ENCODE measurements at places on chromosomes 13 and 19.

DNA sequence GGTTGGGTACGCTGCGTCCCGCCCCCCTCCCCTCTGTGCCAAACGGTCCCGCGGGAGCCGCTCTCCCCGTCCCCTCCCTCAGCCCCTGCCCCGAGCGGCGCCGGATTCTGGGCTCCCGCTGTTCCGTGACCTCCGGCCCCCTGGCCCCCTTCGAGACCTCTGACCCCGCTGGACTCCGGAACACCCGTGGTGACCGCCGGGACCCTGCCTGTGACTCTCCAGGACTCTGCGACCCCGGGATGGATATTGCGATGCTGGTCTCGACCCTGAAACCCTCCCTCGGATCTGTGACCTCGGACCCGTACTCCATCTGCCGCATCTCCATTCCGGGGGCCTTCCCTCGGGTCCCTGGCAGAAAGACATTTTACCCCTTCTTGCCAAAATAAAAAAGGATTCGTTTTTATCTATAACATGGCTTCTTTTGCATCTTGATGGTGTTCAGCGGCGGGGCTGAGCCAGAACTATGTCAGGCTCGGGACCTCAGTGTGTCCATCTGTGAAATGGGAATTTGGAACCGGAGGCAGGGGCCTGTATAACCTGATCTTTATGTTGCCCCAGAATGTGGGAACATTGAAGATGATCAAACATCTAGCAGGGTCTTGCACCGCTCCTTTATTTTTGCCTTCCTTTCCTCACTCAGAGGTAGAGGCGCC, 654 bp upstream of the MEGF8 start:
- DNase-seq: no peak

DNA sequence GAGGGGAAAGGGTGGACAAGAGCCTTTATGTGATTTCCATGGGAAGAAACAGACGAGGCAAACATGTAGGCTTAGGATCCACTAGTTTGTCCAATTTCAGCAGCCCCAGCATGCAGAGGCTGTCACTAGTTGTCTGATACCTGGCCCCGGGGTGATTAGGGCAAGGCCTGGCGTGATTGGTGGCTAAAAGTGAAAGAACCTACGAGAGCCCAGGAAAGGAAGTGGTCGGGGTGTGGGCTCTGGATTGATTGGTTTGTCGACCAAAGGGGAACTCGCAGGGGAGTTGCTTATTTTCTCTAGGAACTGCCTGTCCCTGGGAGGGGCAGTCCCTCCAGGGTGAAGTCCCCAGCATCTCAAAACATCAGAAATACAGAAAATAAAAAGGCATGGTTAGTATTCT, 64.2 kb upstream of the UQCRFS1 start:
- peak; percentile 43 for DNase-seq

DNA sequence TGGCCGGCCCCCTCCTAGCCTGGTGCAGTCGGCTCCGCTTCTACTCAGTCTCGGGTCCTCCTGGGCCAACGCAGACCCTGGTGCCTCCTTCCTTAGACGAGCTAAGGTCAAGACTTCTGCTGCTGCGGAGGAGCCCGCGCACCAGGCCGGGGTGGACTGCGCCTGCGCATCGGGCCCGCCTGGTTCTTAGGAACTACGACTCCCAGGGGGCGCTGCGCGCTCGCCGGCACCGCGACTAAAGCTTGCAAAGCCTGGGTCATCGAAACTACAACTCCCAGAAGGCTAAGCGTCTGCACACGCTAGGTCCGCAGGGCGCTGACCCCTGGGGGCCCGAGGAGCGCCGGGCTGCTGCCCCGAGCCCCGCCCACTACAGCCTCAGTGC, at the start of gene ZNF835:
ZNF835 (minus strand) TSS at position 145 of the 382 bp plus-strand sequence. CDS start 6,559 bp downstream, outside the sequence.
- peak; percentile 85 for DNase-seq

- DNase-seq: no peak
Observed at GRCh38 chr19:49946415-49946814, 14.6 kb downstream of the SIGLEC11 start.

GRCh38 chr19:3094601-3095440, 659 bp downstream of the GNA11 start:
- DNase-seq: peak; percentile 47

DNA sequence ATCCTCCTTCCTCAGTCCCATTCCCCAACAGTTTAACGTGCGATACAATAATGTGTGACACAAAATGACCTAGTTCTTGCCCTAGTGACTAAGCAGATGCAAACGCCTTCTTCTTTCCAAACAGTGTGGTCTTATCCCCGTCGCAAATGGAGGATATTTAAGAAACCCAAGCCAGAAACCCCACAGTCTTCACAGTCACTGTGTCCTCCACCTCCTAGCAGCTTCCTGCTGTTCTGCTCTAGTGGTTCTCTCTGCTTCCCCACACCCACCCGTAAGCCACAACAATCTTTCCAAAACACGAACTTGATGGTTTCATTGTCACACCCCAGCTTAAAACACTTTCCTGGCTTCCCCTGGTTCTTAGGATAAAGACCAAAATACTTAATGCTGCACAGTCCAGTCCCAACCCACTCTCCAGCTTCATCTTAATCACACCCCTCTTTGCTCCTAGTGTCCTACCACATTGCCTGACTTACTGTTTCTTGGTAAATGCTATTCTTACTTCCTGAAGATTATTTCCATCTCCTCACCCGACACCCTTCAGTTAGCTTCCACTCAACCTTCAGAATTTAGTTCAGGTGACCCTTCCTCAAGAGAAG, 32.3 kb downstream of the ITM2B start:
- peak; percentile 16 for DNase-seq

DNA sequence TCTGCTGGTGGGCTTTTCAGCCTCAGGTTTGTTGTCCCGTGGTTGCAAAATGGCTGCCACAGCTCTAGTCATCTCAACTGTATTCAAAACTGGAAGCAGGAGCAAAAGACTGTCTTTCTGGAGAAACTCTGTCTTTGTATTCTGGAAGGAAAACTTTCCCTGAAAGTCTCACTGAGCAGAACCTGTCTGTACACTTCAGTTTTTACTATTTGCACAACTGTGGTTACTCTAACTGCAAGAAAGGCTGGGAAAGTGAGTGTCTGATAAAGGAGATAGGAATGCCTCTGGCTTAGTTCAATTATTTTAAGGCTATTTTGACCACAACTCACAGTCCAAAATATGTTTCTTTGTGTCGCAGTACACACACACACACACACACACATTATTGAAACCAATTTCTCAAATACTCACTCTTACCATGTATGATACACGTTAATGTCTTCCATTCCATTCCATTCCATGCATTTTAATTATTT, 49.7 kb upstream of the EHD2 start:
- no peak for DNase-seq

DNA sequence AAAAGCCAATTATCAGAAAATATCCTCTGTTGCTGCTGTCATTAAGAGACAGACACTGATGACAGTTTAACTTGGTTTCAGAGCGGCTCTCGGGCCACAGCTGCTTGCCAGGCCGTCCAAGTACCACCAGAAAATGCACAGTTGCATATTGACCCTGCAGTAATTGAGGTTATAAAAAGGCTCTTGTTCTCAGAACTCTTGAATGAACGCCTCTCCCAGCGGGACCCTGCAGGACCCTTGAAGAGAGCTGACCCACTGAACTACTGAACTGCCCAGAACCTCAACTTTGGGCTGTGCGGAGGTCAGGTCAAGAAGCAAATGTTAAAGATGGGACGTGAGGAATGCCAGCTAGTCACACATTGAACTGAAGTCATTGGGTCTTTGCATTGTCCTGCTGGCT, 1559.0 kb upstream of the SLC10A2 start:
- DNase-seq: no peak

GRCh38 chr13:95642028-95642621, 2.4 kb downstream of the DZIP1 start:
- DNase-seq: no peak

- DNase-seq: no peak
Observed at GRCh38 chr13:52447815-52448552, 2.5 kb downstream of the VPS36 start.

GRCh38 chr13:111911754-111912452, 155.0 kb upstream of the SOX1 start:
- no peak for DNase-seq

GRCh38 chr19:13350072-13350471, 156.2 kb downstream of the CACNA1A start:
- no peak for DNase-seq

DNA sequence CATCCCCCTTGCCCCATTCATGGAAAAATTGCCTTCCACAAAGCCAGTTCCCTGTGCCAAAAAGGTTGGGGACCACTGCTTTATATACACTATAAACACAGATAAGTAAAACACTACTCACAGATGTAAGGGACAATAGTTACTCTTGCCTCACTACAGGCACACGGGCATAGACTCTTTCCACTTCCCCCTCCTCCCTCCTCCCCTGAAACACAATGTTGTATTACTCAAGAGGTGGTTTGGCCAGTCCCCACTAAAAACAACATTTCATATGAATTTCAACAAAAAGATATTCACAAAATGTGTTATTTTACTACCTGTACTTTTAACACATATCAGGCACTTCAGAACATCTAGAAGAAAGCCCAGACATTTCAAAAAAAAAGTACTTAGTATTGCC, 45.1 kb downstream of the EPSTI1 start:
- DNase-seq: no peak

DNA sequence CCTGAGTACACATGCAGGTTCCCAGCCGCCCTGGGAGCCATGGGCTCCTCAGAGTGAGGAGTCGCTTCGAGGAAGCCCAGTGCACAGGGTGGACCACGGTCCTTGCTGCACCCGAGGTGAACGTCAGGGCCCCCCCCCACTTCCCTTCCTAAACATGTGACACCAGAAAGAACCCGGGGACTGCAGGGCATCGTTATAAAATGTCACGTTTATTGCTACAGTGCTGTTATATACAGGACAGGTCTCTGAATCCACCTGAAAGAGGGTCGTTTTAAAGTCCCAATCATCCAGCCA, 3.8 kb upstream of the UQCR11 start:
- DNase-seq: no peak

- no peak for DNase-seq
Observed at GRCh38 chr19:14544977-14545715, 15.8 kb downstream of the TECR start.

DNA sequence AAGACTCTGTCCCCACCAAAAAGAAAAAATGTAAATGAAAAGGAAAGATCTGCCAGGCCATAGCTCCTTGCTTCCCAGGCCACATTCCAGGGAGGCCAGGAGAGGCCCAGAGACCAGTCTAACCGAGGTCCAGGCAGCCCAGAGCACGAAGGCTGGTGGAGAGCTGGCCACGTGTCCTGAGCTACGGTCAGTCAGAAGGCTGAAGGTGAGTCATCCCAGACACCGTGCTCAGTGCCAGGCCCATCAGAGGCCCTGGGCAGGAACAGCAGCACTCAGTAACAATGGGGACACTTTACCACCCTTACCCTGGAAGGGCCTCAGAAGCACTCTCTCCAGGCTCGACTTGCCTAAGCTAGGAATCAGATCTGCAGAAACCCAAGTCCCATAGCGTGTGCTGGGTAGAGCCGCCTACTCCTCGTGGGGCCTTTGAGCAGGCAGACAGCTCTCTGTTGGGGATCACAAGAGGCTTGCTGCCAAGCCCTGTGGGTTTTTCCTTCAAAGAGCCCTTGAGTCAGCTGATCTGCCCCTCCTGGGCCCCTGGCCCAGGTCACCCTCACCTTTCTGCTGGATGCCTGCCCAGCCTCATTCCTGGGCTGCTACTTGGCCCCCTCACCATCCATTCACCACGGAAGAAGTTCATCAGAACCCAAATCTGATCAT, 11.6 kb upstream of the DNMT1 start:
- no peak for DNase-seq

- no peak for DNase-seq
Observed at GRCh38 chr13:93108111-93108601, 118.5 kb upstream of the GPC6 start.

- DNase-seq: no peak
Observed at GRCh38 chr19:10378124-10378523, 2.2 kb downstream of the TYK2 start.

DNA sequence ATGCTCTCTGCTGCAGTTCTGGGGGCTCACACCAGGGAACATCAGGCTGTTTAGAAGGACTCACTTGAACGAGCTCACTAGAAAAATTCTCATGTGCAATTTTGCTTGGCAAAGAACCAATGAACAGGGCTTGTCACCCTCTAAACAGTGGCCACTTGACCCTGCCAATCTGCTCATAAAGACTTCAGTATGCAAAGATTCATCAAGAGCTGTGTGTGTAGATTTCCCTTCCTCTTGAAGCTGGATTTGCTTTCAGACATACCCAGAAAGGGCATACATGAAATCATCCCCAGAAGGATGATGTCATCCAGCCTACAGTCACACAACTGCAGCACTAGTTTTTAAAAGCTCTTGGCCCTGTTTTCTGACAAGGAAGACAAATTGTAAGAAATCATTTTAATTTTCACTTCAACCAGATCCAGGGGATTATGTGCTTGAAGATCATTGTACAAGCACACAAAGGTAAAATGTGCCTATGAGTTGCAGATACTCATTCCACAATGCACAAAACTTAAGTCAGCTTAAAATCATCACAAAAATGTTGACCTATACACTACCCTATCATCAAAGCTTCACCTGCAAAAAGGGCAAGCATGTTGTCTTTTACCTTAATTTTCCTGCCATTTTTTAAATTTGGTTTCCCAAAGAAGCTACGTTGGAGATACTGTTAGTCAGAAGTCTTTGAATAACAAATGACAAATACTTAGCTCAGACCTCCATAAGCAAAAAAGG, 5.2 kb upstream of the STK24 start:
- no peak for DNase-seq

GRCh38 chr13:74287724-74288169, 153.5 kb upstream of the KLF12 start:
- DNase-seq: peak; percentile 72

DNA sequence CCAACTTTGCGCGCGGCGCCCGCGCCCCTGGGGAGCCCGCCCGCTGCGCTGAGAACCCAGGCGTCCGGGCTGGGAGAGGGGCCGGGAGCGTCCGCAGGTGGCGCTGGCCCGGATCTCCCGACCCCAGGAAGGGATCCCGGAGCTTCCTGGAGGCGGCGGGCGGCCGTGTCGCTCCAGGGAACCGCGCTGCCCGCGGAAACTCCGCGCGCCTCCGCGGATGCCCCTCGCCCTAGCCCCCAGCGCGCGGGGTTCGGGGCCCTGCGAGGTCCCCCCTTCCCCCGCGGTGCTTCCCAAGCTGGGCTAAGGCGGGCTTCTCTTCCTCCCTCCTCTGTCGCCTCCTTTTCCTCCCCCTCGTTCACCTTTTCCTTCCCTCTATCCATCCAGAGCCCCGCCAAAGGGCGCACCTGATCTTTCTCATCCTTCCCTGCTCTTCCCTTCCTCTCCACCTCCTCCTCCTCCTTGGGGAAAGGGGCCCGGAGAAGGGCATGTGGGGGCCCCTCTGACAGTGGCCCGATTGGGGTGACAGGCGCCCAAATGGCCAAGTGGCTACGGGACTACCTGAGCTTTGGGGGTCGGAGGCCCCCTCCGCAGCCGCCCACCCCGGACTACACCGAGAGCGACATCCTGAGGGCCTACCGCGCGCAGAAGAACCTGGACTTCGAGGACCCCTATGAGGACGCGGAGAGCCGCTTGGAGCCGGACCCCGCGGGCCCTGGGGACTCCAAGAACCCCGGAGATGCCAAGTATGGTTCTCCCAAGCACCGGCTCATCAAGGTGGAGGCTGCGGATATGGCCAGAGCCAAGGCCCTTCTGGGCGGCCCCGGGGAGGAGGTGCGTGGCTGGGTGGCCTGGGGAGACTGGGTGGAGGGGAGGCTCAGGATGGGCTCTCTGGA, 710 bp downstream of the SHD start:
- no peak for DNase-seq
